ENCODE measurements at places on chromosomes 5 and 9.

DNA sequence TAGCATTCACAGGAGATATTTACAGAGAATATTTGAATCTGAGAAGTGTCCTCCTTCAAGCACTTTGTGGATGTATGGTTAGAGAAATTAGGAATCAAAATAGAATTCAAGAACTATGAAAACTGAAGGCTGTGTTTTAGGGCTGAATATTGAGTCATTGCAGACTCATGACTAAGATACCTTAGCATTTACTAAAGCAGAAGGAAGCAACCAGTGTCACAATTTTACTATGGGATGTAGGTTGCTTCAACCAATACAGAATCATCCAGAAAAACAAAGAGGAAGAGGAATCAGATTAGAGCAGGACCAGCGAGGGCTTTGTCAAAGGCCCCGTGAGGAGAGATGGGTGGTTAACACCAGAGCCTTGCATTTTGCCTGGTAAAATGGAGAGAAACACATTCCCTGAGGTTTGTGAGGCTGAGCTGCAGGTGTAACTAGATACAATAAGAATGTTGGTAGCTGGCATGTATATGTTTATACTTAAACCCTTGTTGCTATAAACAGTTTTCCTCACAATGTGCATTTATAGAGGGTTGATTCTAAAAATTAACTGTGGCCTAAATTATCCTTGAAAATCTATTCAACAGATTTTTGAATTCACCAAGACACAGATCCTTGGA, 518.1 kb downstream of the AGTPBP1 start:
- DNase-seq = no peak

DNA sequence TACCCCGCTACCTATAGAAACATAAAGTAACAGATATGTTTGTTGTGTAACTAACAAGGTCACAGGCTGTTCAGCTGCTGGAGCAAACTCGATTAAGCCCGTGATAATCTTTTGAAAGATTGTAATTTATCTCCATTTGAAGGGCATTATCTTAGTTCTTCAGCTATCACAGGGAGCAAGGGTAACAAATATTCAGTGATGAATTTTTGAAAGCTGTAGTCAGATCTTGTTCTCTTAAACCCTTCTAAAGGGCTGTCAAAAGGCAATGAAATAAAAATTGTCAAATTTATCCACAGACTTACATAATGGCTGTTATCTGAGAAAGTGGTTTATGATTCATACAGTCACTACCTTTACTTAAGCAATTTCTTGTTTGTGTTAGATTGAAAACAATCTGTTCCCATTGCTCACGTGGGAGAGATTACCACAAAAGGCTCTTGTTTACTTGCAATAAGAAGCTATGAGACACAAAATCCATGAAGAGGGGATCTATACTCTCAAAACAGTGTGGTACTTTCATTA, 78.3 kb upstream of the ZNF608 start:
- no peak for DNase-seq

- DNase-seq = no peak
Observed at GRCh38 chr9:6408320-6408719, 4.7 kb upstream of the UHRF2 start.

DNA sequence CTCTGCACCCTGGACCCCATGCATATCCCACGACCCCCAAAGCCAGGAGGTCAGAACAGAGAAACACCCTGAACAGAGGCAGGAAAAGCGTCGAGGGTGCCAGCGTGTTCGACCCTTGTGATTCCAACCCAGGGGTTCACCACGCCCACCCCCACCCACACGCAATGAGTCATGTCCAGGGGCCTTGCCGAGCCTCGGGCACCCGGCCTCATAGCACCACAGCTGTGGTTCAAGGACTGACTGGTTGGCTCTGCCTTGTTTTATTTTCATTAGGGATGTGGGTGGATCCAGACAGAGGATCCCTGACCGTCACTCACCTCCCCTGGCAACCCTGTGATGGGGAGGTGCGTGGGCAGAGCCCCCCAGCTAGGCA, 9.5 kb upstream of the QSOX2 start:
- no peak for DNase-seq

GRCh38 chr5:58327289-58327688, 132.6 kb downstream of the PLK2 start:
- no peak for DNase-seq

DNA sequence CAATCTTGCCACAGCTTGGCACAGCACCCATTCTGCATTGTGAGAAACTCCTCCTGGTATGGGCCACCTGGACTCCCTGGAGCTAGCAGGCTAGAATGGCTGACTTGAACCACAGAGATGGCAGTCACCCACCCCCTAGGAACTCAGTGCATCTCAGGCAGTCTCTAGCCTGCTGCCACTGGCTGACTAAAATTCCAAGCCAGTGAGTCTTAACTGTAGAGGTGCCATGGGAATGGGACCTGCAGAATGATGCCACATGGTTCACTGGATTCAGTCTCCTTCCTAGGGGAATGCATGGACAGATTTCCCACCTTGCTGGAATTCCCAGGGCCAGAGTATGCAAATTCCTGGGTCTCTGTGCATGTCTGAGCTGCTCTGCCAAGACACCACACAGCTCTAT, 382.9 kb downstream of the MAN2A1 start:
- no peak for DNase-seq

- DNase-seq = no peak
Observed at GRCh38 chr9:23492126-23493002, 333.7 kb downstream of the ELAVL2 start.

DNA sequence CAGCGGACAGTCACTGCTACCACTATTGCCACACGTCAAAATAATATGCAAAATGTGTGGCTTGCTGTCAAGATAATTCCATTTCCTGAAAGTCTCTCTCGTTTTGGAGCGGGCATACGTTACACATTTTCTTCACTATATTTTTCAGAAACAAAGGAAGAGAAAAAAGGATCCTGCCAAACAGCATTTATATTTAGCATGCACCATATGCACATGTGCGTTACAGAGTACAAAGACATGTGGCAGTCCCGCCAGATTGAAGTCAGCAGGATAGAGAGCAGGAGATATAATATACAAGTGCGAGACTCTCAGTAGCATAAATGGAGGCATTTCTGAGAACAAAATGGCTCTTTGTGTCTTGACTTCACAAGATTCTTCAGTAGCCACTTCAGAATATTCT, 221.6 kb upstream of the KIF2A start:
- DNase-seq = no peak

DNA sequence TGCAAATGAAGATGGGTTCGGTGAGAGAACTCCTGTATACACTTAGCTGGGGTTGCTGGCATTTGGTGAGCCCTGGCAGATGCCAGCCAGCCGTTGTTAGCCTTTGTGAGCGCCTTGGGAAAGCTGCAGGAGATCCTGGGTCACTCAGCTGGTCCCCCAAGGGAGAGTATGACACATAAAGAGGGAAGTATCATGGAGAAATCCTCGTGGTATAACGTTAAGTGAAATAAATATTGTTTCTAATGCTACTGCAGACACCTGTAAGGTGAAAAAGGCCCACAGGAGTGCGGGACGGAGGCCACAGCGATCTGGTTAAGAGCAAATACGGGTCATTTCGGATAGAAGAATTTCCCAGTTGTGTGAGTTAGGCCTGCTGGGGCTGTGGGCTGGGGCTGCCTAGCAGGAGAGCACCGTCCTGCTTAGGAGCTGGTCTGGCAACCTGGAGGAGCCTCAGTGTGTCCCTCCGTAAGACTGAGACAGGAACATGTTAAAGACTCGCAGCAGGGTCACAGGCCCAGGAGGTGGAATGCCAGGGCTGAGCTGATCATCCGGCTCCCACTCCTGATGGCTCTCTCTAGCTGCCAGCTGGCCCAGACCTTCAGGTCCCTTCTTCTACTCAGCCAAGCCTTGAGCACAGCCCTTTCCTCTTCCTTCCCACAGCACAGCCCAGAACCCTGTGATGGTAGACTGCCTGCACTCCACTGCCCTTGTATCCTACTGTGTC, 4.9 kb downstream of the NKX2-5 start:
- DNase-seq = no peak

- no peak for DNase-seq
Observed at GRCh38 chr5:132431632-132432031, 58.9 kb downstream of the IRF1 start.

- no peak for DNase-seq
Observed at GRCh38 chr9:123807251-123807650, 122.7 kb downstream of the DENND1A start.

GRCh38 chr9:135582966-135583687, 21.6 kb downstream of the PAEP start:
- DNase-seq = no peak

DNA sequence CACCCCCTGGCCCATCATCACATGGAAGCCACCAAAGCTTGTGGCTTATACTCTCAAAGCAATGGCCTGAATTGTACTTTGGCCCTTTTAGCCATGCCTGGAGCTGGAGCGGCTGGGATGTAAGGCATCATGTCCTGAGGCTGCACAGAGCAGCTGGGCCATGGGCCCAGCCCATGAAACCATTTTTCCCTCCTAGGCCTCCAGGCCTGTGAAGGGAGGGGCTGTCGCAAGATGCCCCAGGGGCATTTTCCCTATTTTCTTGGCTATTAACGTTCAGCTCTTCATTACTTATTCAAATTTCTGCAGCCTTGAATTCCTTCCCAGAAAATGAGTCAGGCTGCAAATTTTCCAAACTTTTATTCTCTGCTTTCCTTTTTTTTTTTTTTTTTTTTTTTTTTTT, 27.7 kb downstream of the FST start:
- no peak for DNase-seq

DNA sequence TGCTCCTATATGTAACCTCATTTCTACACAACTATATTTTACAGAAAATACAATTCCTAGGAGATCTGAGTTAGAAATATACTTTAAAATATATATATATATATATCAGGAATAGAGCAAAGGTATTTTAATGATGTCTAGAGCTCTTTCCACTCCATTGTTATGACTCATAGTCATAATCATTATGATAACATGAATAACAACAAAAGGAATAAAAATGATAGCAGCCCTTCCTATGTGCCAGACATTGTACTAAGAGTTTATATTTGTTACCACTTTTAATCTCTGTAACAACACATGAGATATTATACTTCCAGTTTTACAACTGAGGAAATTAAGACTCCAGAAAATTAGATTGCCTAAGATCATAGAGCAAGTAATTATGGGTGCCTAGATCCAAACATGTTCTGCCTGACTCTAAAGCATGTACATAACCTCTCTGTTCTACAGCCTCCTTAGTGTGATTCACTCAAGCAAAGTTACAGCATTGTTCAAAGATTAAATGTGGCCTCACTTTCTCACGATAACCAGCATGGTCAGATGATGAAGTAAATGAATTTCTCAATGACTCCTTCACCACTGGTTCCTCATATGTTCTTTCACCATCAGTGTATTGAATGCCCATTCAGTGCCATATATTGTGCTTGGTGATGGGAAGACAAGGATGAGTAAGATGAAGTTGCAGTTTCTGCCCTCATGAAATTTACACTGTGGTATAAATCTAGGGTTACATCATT, 452.1 kb downstream of the EFNA5 start:
- DNase-seq = no peak

DNA sequence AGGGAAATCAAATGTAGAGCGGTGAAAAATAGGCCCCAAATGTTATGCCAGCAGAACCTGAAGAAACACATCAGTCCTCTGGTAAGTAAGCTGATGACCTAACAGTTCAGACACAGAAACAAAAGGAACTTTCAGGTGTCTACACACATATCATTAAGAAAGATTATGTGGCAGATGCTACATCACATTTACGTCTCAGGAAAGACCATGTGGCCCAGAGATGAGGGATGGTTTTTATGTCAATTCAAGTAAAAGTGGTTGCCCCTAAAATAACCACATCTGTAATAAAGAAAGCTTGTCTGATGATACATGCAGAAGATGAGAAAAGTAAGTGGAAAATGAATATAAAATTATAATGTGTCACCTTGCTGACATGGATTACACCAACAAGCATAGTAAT, 31.4 kb downstream of the GNAQ start:
- DNase-seq = no peak

GRCh38 chr5:132556153-132556762, 519 bp upstream of the RAD50 start:
- no peak for DNase-seq

- peak; percentile 80 for DNase-seq
Observed at GRCh38 chr5:180809403-180810209, 7.0 kb upstream of the MGAT1 start.

- no peak for DNase-seq
Observed at GRCh38 chr5:128536254-128537220, 1.5 kb downstream of the FBN2 start.

DNA sequence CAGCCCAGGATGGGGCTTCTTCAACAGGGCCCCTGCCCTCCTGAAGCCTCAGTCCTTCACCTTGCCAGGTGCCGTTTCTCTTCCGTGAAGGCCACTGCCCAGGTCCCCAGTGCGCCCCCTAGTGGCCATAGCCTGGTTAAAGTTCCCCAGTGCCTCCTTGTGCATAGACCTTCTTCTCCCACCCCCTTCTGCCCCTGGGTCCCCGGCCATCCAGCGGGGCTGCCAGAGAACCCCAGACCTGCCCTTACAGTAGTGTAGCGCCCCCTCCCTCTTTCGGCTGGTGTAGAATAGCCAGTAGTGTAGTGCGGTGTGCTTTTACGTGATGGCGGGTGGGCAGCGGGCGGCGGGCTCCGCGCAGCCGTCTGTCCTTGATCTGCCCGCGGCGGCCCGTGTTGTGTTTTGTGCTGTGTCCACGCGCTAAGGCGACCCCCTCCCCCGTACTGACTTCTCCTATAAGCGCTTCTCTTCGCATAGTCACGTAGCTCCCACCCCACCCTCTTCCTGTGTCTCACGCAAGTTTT, 23.6 kb downstream of the PCDHGC5 start:
- peak; percentile 75 for DNase-seq

GRCh38 chr9:126916909-126917308, 2.3 kb downstream of the RALGPS1 start:
- DNase-seq = no peak

GRCh38 chr5:53543401-53543800, 17.0 kb upstream of the NDUFS4 start:
- no peak for DNase-seq

GRCh38 chr5:122941737-122942136, 94.8 kb downstream of the PPIC start:
- no peak for DNase-seq

- no peak for DNase-seq
Observed at GRCh38 chr9:137115394-137116026, 977 bp upstream of the DPP7 start.

- DNase-seq = no peak
Observed at GRCh38 chr9:97096793-97097192, 57.9 kb upstream of the CTSV start.

DNA sequence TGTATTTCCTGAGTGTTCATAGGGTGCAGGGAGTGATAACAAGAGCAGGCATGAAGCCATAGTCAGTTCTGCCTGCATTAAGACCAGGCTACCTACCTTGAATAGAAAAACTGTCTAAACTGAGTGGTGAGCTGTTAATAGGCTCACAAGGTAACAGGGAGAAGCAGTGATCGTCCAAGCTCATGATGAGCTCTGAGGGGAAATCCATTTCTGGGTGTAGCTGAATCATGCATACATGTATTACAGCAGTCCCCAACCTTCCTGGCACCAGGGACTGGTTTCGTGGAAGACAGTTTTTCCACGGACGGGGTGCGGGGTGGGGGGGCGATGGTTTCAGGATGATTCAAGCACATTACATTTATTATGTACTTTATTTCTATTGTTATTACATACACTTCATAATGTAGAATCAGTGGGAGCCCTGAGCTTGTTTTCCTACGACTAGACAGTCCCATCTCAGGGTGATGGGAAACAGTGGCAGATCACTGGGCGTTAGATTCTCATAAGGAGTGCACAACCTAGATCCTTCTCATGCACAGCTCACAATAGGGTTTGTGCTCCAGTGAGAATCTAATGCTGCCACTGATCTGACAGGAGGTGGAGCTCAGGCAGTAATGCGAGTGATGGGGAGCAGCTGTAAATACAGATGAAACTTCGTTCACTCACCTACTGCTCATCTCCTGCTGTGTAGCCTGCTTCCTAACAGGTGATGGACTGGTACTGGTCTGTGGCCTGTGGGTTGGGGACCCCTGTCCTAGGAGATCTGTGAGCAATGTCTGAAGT, 100.0 kb upstream of the IL6ST start:
- DNase-seq = peak; percentile 30

All from activated CD4-positive, CD25-positive, alpha-beta regulatory T cell treated with anti-CD3 and anti-CD28 coated beads, Interleukin-2, amount 50 U/mL, for 16 hours (primary cell).